ENCODE measurements at places on chromosomes 1 and 21. TPM values are rescaled to one million over a fixed set of nuclear protein-coding genes. Genes with fewer than 3 reads are reported as not detected.

The NBPF4 gene
- total RNA-seq = not detected

The SYT11 gene
- 27.0 TPM for total RNA-seq

- H3K4me3 ChIP-seq = no peak overlapping the region
- H3K36me3 ChIP-seq = peaks cover 16% of the 10 kb centered on the region
- DNase-seq = no peak
- H3K27ac ChIP-seq = no peak overlapping the region
- no peaks in the 10 kb centered on the region for H3K27me3 ChIP-seq
Measured at GRCh38 chr1:43666608-43667007, 16.7 kb downstream of the KDM4A start.

GRCh38 chr1:88327391-88328267 is 356.4 kb upstream of the PKN2 start:
- no peak overlapping the region for H3K27ac ChIP-seq
- H3K36me3 ChIP-seq = no peaks in the 10 kb centered on the region
- H3K27me3 ChIP-seq = no peaks in the 10 kb centered on the region
- no peak overlapping the region for H3K4me3 ChIP-seq

The FNDC5 gene
- not detected for total RNA-seq

- H3K4me1 ChIP-seq = peaks cover 11% of the 10 kb centered on the region
- H3K27ac ChIP-seq = no peak overlapping the region
- no peak overlapping the region for H3K4me3 ChIP-seq
- DNase-seq = peak; percentile 8
Measured at GRCh38 chr1:913491-914130, 10.1 kb upstream of the SAMD11 start.

The SH2D2A gene
- 137 TPM for total RNA-seq

GRCh38 chr1:86823386-86823785 is 90.5 kb downstream of the SELENOF start:
- peaks cover 2% of the 10 kb centered on the region for H3K4me1 ChIP-seq
- no peak for DNase-seq
- H3K36me3 ChIP-seq = peaks cover 3% of the 10 kb centered on the region
- no peak overlapping the region for H3K27ac ChIP-seq

- DNase-seq = no peak
- no peaks in the 10 kb centered on the region for H3K27me3 ChIP-seq
- H3K4me3 ChIP-seq = no peak overlapping the region
- no peaks in the 10 kb centered on the region for H3K4me1 ChIP-seq
Measured at GRCh38 chr1:78918157-78918556, 88.4 kb downstream of the ADGRL4 start.

The MCOLN2 gene
- 26.7 TPM for total RNA-seq

- peaks cover 3% of the 10 kb centered on the region for H3K36me3 ChIP-seq
- H3K27me3 ChIP-seq = peaks cover 40% of the 10 kb centered on the region
- H3K4me1 ChIP-seq = peaks cover 9% of the 10 kb centered on the region
Measured at GRCh38 chr1:53066891-53067738, 5.1 kb downstream of the PODN start.

GRCh38 chr1:55329808-55330432 is 114.8 kb upstream of the USP24 start:
- H3K27me3 ChIP-seq = peaks cover 21% of the 10 kb centered on the region
- H3K4me1 ChIP-seq = peaks cover 6% of the 10 kb centered on the region
- peaks cover 6% of the 10 kb centered on the region for H3K36me3 ChIP-seq
- no peak for DNase-seq
- H3K4me3 ChIP-seq = no peak overlapping the region

GRCh38 chr1:235077163-235077540 is 51.5 kb downstream of the TOMM20 start:
- no peak overlapping the region for H3K4me3 ChIP-seq
- no peaks in the 10 kb centered on the region for H3K27me3 ChIP-seq
- H3K36me3 ChIP-seq = no peaks in the 10 kb centered on the region
- DNase-seq = no peak

- peak overlapping the region; percentile 25 for H3K4me3 ChIP-seq
- peaks cover 8% of the 10 kb centered on the region for H3K4me1 ChIP-seq
- no peaks in the 10 kb centered on the region for H3K27me3 ChIP-seq
- DNase-seq = no peak
- peaks cover 2% of the 10 kb centered on the region for H3K36me3 ChIP-seq
Measured at GRCh38 chr21:37208056-37208721, 58.9 kb downstream of the VPS26C start.

The DHCR24 gene
- total RNA-seq = 2.8 TPM

GRCh38 chr1:219465212-219466093 is 147.5 kb downstream of the ZC3H11B start:
- H3K27me3 ChIP-seq = no peaks in the 10 kb centered on the region
- DNase-seq = no peak
- peaks cover 2% of the 10 kb centered on the region for H3K4me1 ChIP-seq

GRCh38 chr1:218845589-218845988 is 328.1 kb upstream of the LYPLAL1 start:
- no peaks in the 10 kb centered on the region for H3K27me3 ChIP-seq
- no peak overlapping the region for H3K4me3 ChIP-seq
- no peak overlapping the region for H3K27ac ChIP-seq
- DNase-seq = no peak
- H3K36me3 ChIP-seq = no peaks in the 10 kb centered on the region
- no peaks in the 10 kb centered on the region for H3K4me1 ChIP-seq

- peaks cover 6% of the 10 kb centered on the region for H3K4me1 ChIP-seq
- H3K27me3 ChIP-seq = peaks cover 80% of the 10 kb centered on the region
- peaks cover 5% of the 10 kb centered on the region for H3K36me3 ChIP-seq
Measured at GRCh38 chr1:157181258-157181657, 43.1 kb upstream of the ETV3 start.

- peaks cover 26% of the 10 kb centered on the region for H3K4me1 ChIP-seq
- peaks cover 6% of the 10 kb centered on the region for H3K36me3 ChIP-seq
- peak overlapping the region; percentile 72 for H3K27ac ChIP-seq
- H3K27me3 ChIP-seq = peaks cover 12% of the 10 kb centered on the region
- no peak overlapping the region for H3K4me3 ChIP-seq
Measured at GRCh38 chr1:203593723-203594122, 32.9 kb upstream of the ATP2B4 start.

- no peaks in the 10 kb centered on the region for H3K36me3 ChIP-seq
- DNase-seq = no peak
- no peak overlapping the region for H3K27ac ChIP-seq
- peaks cover 9% of the 10 kb centered on the region for H3K27me3 ChIP-seq
Measured at GRCh38 chr1:90402893-90403849, 313.9 kb downstream of the BARHL2 start.

The DTL gene
- total RNA-seq = 1.7 TPM

GRCh38 chr1:27660300-27660835 is 11.6 kb downstream of the IFI6 start:
- DNase-seq = no peak
- H3K4me3 ChIP-seq = peak overlapping the region; percentile 91
- peak overlapping the region; percentile 97 for H3K27ac ChIP-seq
- peaks cover 45% of the 10 kb centered on the region for H3K4me1 ChIP-seq
- H3K36me3 ChIP-seq = no peaks in the 10 kb centered on the region

DNA sequence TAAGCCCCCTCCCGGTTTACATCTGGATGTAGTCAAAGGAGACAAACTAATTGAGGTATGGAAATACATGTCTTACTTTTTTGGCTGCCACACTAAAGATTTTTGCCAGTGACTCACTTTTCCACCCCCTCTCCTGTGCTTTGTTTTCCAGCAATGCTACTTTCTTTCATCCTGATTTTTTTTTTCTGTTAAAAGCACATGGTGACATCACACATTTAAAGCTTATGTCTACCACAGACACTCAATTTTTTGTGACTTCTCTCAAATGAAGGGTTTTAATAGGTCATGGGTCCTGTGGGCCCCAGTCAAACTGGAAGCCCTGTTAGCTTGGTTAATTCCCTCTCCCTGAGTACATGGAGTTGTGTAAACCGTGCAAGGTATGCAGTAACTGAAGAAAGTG is 2.2 kb downstream of the PPP1R8 start:
- H3K4me3 ChIP-seq = no peak overlapping the region
- no peaks in the 10 kb centered on the region for H3K27me3 ChIP-seq
- no peak for DNase-seq
- H3K36me3 ChIP-seq = no peaks in the 10 kb centered on the region

DNA sequence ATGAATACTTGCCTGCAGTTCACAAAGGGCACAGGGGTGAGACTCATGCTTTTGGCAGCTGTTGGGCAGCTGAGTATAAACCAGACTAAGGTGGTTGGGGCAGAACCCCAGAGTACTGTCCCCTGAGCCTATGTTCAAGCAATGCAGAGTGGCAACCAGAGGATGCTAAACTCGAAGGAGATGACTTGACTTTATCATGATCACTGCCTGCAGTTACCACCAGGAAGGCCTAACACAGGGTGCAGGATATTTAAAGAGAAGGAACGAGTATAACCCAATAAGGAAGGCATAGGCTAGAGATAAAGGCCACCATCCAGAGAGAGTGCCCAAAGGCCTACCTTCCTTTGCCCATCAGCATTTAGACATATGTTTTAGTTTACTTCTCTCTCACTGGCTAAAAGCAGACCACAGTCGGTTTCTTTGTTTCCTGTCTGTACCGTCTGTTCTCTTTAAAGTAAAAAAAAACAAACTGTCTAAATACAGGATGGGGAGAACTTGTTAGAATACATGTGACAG is 83.3 kb downstream of the MPZL1 start:
- H3K27me3 ChIP-seq = no peaks in the 10 kb centered on the region
- DNase-seq = no peak
- H3K36me3 ChIP-seq = no peaks in the 10 kb centered on the region
- H3K4me3 ChIP-seq = no peak overlapping the region
- peaks cover 25% of the 10 kb centered on the region for H3K4me1 ChIP-seq
- peak overlapping the region; percentile 85 for H3K27ac ChIP-seq

The MAP3K7CL gene
- 11.6 TPM for total RNA-seq

DNA sequence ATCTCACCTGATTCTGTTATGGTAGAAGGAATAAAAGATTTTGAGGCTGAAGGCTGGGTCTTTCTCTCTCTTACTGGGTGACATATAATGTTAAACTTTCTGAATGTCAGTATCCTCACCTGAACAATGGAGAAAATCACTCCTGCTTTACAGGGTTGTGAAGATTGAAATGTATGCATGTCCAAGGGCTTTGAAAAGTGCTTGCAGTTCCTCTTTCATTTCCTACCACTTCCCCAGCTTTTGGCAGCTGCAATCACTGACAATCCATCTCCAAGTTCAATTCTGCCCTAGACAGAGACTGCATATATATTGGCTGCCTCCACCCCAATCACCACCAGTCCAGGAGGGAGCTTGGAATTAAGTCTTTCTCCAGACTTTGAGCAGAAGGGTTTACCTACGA is 39.8 kb downstream of the FAM78B start:
- H3K27me3 ChIP-seq = no peaks in the 10 kb centered on the region
- no peak overlapping the region for H3K27ac ChIP-seq
- no peak for DNase-seq
- H3K4me3 ChIP-seq = no peak overlapping the region
- no peaks in the 10 kb centered on the region for H3K4me1 ChIP-seq
- H3K36me3 ChIP-seq = no peaks in the 10 kb centered on the region

The FCAMR gene
- total RNA-seq = not detected

- H3K4me3 ChIP-seq = no peak overlapping the region
- no peak overlapping the region for H3K27ac ChIP-seq
- DNase-seq = no peak
- no peaks in the 10 kb centered on the region for H3K4me1 ChIP-seq
- peaks cover 36% of the 10 kb centered on the region for H3K27me3 ChIP-seq
- no peaks in the 10 kb centered on the region for H3K36me3 ChIP-seq
Measured at GRCh38 chr1:242467556-242468145, 56.8 kb downstream of the PLD5 start.

DNA sequence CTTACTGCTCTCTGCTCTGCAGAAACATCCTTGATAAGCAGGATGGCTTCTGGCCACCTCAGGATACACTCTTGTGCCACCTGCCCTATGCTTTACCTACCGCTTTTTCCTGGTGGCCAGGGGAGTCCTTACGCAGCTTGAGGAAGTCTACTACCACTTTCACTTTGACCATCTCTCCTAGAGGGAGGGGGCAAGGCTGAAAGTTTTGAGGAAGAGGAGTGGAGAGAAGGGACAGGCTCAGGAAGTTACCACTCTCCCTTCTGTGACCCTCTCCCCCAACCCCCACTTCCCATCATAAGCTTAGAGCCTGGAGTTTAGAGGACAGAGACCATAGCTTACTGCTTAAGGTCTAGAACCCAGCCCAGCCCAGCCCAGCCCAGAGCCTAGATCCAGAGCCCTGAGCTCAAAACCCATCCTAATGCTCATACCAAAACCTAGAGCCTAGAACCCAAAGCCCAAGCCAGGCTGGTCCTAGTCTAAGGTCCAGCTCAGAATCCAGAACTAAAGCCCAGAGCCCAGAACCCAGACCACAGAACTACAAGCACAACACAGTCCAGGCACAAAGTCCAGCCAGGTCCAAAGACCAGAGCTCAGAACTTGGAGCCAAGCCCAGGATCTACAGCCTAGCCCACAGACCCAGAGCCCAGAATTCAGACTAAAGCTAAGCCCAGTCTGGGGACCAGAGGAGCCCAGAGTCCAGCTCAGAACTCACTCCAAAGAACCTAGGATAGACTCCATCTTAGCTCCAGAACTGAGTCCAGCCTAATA is 18.0 kb upstream of the MFSD2A start:
- H3K4me3 ChIP-seq = no peak overlapping the region
- H3K36me3 ChIP-seq = no peaks in the 10 kb centered on the region
- DNase-seq = no peak
- H3K4me1 ChIP-seq = peaks cover 16% of the 10 kb centered on the region

- H3K27me3 ChIP-seq = no peaks in the 10 kb centered on the region
- H3K27ac ChIP-seq = no peak overlapping the region
- H3K36me3 ChIP-seq = no peaks in the 10 kb centered on the region
Measured at GRCh38 chr21:41873426-41873825, 5.7 kb downstream of the PRDM15 start.

The RXFP4 gene
- not detected for total RNA-seq

GRCh38 chr1:166902279-166902678 is 26.2 kb upstream of the TADA1 start:
- H3K27me3 ChIP-seq = peaks cover 36% of the 10 kb centered on the region
- DNase-seq = no peak
- no peak overlapping the region for H3K4me3 ChIP-seq
- H3K36me3 ChIP-seq = peaks cover 2% of the 10 kb centered on the region

DNA sequence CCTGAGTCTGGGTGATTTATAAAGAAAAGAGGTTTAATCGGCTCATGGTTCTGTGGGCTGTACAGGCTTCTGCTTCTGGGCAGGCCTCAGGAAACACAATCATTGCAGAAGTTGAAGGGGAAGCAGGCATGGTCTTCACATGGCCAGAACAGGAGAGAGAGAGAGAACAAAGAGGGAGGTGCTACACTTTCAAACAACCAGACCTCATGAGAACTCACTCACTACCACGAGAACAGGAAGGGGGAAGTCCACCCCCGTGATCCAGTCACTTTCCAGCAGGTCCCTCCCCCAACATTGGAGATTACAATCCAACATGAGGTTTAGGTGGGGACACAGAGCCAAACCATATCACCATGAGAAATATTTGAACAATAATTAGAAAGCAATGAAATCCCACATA is 222.9 kb downstream of the FAM72C start:
- peaks cover 29% of the 10 kb centered on the region for H3K27me3 ChIP-seq
- no peak for DNase-seq
- no peak overlapping the region for H3K27ac ChIP-seq
- no peak overlapping the region for H3K4me3 ChIP-seq
- H3K4me1 ChIP-seq = no peaks in the 10 kb centered on the region

The ZBED6 gene
- total RNA-seq = 32.0 TPM

- H3K27me3 ChIP-seq = no peaks in the 10 kb centered on the region
- no peak for DNase-seq
- H3K36me3 ChIP-seq = peaks cover 7% of the 10 kb centered on the region
- no peak overlapping the region for H3K27ac ChIP-seq
- no peak overlapping the region for H3K4me3 ChIP-seq
- H3K4me1 ChIP-seq = peaks cover 10% of the 10 kb centered on the region
Measured at GRCh38 chr1:180026556-180026955, 71.9 kb downstream of the CEP350 start.

The S100A14 gene
- total RNA-seq = not detected
